NCI-H1105 treated with DMSO at 0.1 percent for 48 hours (cell line): ENCODE measurements at places on chromosomes 1 and 21.

- peak; percentile 93 for DNase-seq
Measured at GRCh38 chr21:42220138-42220701, 1.3 kb downstream of the ABCG1 start.

DNA sequence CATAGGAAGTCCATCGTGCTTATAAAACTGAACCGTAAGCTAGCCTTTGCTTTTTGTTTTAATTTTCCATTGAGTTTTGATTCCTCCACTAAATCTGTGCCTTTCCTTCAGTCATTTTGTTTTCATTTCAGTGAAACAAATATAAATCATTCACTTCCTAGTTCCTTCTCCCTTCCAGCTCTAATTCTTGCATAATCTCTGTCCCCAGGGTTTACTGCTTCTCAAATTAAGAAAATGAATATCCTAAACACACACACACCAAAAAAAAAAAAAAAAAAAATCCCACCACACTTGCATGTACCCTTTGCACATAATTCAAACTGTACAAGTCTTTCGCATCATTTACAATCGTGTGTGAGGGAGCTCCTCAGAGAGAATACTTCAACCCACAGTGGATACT, 6.8 kb downstream of the KCNH1 start:
- no peak for DNase-seq

DNA sequence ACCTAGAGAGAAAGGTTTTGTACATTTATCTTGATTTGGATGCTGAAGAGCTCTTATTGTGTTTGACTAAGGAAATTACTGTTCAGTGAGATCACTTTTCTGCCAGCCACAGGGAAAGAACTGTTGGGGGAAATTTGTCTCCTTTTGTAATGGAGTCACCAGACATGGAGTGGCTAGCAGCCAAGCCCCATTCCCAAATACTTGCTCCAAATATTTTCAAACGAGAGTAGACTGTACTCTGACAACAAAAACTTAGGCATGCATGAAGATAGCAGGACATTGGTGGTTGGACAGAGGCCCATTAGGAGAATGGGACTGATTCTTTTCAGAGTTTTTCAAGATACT, 21.1 kb downstream of the IPO9 start:
- DNase-seq = no peak

DNA sequence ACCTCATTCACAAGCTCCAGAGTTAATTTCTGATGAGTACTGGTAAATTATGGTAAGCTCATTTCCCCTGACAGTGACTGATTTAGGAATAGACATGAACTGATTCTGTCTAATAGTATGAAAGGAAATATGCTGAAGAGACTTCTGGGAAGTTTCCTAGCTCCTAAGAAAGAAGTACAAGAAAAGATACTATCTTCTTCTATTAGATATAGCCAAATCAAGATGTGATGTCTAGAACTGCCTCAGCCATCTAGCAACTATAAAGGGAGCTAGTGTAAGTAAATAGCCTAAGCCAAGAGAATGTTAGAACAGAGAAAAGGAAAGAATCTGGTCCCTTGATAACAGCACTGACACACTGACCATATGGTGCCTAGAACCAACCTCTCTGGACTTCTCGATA, 10.7 kb upstream of the PHTF1 start:
- DNase-seq = no peak

DNA sequence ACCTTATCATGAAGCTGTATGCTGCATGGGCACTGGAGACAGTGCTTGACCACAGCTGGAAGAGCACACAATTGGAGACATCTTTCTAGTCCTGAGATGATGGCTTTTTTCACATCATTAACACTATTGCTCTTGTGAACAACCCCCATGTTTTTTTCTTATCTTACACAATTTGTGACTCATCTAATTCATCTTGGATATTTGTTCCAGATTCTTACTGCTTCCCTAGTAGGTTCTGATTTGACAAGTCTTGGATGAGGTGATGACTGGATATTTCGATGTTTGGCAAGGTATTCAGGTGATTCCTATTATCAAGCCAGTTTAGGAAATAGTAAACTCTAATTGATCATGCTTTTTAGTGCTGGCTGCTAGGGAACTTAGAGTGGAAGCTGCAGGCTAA, 23.7 kb downstream of the HLX start:
- DNase-seq = no peak

DNA sequence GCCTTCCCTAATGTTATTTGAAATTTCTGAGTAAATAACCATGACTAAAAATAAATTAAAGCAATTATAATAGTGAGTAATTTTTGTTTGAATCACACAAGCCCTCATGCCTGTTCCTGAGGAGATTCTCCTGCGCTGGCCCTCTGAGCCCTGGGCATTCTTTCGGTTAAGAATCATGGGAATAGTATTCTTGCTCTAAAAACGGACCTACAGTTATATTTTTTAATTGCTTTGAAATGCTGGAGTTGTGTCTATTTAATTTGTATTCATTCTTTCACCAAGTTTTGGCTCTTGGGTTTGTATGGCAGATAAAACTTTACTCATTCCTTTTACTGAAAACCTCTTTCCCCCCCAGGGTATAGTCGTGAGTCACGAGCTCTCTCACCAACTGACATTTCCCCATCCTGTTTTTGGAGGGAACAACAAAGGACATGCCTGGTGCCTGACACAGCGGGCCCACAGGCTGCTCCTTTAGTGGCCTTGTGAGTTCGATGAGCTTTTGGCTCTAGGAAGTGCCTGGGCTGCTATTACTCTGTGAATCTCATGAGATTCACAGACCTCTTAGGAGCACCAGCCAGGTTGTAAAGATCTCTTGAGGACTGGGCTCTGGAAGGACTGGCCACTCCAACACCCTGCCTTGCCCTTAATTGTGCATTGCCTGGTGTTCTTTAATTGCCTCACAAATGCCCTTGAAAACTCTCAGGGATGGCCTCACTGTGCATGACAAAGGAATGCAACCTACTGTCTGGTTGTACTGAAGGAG, 58.6 kb downstream of the DDR2 start:
- no peak for DNase-seq
